ENCODE measurements at places on chromosomes 2 and 18. TPM values are rescaled to one million over a fixed set of nuclear protein-coding genes. Genes with fewer than 3 reads are reported as not detected.

- no peak for DNase-seq
These were observed 271.8 kb downstream of the SRBD1 start for GRCh38 chr2:45339253-45339652.

- no peak for DNase-seq
These were observed 12.2 kb downstream of the TMEM177 start for GRCh38 chr2:119691189-119691588.

- no peak for DNase-seq
These were observed 125.7 kb downstream of the KCTD1 start for GRCh38 chr18:26422472-26423162.

NTSR2 gene
- not detected for polyA plus RNA-seq

DNA sequence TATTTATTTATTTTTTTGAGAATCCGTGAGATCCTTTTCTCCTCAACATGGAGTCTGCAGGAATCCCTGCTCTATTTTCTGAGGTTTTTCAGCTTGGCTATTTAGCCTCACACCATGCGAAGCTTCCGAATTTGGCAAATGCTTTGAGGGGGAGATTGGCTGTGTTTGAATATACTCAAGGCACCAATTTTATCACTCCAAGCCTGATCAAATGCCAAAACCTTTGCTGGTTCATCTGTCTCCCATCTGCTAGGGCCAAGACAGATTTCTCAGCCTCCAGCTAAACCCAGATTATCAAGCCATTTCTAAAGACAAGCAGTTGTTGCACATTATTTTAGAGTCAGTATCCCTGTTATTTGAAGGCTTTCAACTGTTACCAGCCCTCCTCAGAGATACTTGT lies 295.7 kb downstream of the XIRP2 start:
- no peak for DNase-seq

DNA sequence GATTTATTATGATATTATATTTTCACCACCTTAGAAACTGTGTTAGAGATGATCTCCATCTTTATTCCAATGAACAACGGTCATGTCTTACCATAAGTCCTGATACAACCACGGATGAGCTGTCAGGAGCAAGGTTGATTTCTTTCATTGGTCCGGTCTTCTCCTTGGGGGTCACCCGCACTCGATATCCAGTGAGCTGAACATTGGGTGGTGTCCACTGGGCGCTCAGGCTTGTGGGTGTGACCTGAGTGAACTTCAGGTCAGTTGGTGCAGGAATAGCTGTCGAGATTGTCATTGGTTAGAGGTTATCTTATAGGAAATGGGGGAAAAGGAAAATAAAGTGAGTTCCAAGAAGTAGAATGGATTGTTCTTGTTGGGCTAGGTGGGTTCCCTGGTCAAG lies 56.8 kb downstream of the FN1 start:
- DNase-seq, result no peak

DNA sequence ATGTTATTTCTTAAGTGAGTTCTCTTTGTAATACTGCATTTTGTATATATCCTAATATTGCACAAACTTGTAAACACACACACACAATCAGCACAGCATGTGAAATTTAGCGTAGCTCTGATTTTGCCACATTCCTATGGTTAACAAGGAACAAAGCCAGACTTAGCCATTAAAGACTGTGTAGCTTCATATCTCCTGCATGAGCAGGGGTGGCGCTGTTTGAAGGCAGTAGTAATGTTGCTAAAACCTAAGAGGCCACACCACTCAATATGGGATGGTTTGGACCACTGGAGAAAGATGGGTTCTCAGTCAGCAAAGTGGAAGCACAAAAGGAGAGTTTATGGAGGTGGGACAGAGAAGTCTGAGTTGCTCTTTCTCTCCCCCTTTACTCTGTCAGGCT lies 61.1 kb upstream of the RND3 start:
- no peak for DNase-seq

RAMP1 gene
- 9.0 TPM for polyA plus RNA-seq

TLX2 gene
- polyA plus RNA-seq, result not detected

DUSP2 gene
- 1.1 TPM for polyA plus RNA-seq

All from right lung (tissue), 10 donors.